ENCODE measurements at places on chromosomes 1 and 21. TPM values are rescaled to one million over a fixed set of nuclear protein-coding genes. Genes with fewer than 3 reads are reported as not detected.

Gene AVPR1B
- not detected for total RNA-seq

Gene S100A11
- total RNA-seq = 295 TPM

Gene SPATA1
- 1.5 TPM for total RNA-seq

Gene PTAFR
- 0.21 TPM for total RNA-seq

Gene TAS1R1
- not detected for total RNA-seq

DNA sequence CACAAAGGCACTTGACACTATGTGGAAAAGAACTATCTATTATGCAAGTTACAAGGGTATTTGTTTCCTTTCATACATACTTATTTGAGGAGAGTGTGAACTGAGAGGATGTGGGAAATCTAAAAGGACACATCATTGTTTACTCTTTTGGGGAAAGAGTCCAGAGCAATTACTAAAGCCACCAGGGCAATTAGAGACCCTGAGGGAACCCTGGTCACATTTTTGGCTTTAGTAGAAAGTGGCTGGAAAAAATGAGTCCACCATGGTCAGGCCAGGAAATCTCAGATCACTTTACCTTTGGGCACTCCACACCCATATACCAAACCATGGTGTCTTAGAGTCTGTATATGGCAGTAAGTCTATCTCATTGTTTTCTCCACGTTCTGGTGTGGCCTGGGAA is 243.3 kb downstream of the HLX start:
- H3K36me3 ChIP-seq = no peaks in the 10 kb centered on the region
- no peak overlapping the region for H3K4me3 ChIP-seq
- no peaks in the 10 kb centered on the region for H3K27me3 ChIP-seq

DNA sequence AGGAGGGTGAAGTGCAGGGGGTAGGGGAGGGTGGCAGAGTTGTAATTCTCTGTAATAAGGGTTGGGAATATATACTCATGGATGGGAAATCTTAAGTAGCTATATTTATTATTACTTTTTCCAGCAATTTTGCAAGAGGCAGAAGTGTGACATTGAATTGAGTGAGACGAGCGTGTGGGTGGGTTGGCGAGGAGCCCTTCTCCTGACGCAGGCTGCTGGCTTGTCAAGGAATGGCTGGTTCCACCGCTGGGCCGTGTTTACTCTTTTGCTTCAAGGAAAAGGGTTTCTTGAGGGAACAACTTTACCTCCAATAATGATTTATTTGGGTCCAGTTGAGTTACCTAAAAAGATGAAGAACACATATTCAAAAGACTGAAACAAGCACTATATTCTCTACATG is 17.9 kb upstream of the DMRTA2 start:
- H3K36me3 ChIP-seq = peaks cover 7% of the 10 kb centered on the region

DNA sequence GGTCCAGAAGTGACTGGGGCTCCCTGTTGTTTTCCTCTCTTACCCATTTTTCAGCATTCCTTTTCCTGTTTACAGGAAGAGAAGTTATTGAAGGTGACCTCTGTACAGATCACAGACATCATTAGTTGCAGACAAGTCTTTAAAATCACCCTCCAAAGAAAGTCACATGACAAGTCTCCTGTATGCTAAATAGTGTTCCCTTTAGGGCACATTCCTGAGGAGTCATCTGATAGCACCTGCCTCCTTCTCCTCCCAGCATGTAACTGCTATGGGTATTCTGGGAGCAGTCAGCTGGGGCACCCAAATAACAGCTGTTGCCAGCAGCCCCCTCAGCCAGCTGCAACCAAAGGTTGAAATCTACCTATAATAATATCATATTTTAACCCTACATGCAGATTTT is 200.6 kb downstream of the PTGER3 start:
- H3K27me3 ChIP-seq = no peaks in the 10 kb centered on the region
- no peak for DNase-seq
- H3K4me1 ChIP-seq = no peaks in the 10 kb centered on the region

DNA sequence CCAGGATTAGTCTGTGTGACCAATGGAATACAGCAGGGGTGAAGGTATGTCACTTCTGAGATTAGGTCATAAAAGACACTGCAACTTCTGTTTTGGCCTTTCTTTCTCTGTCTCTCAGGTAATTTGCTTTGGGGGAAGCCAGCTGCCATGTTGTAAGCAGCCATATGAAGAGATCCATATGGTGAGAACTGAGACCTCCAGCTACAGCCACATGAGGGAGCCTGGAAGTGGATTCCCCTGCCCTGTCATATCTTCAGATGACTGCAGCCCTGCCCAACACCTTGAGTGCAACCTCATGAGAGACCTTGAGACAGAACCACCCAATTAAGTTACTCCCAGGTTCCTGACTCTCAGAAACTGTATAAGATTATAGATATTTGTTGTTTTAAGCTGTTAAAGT is 70.1 kb upstream of the ESRRG start:
- H3K27ac ChIP-seq = no peak overlapping the region
- H3K4me1 ChIP-seq = no peaks in the 10 kb centered on the region
- H3K4me3 ChIP-seq = no peak overlapping the region
- H3K36me3 ChIP-seq = no peaks in the 10 kb centered on the region

GRCh38 chr1:78797108-78797781 is 147.6 kb downstream of the IFI44 start:
- no peaks in the 10 kb centered on the region for H3K36me3 ChIP-seq
- H3K27ac ChIP-seq = no peak overlapping the region
- no peak for DNase-seq
- H3K4me3 ChIP-seq = no peak overlapping the region
- no peaks in the 10 kb centered on the region for H3K27me3 ChIP-seq

- DNase-seq = no peak
- peaks cover 6% of the 10 kb centered on the region for H3K4me1 ChIP-seq
- H3K27ac ChIP-seq = no peak overlapping the region
- peaks cover 3% of the 10 kb centered on the region for H3K36me3 ChIP-seq
- H3K27me3 ChIP-seq = no peaks in the 10 kb centered on the region
These were observed 13.2 kb upstream of the MFN2 start for GRCh38 chr1:11967028-11967547.

- H3K4me3 ChIP-seq = no peak overlapping the region
- no peaks in the 10 kb centered on the region for H3K27me3 ChIP-seq
- no peaks in the 10 kb centered on the region for H3K4me1 ChIP-seq
- no peaks in the 10 kb centered on the region for H3K36me3 ChIP-seq
- DNase-seq = no peak
- H3K27ac ChIP-seq = no peak overlapping the region
These were observed 647.5 kb downstream of the SMYD3 start for GRCh38 chr1:245859493-245860114.

DNA sequence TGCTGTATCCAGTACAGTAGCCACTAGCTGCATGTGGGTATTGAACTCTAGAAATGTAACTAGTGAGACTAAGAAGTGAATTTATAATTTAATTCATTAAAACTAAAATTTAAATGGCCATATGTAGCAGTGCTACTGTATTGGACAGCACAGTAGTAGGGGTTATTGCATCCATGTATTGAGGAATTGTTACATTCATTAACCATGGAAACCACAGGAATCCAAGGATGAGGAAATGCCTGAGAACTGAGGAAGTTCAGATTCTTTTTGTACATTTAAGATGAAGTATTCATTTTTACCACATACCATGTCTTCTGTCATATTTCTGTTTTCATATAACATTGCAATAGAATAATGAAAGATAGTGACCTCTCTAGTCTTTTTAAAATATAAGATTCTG is 2.6 kb downstream of the MTF2 start:
- DNase-seq = no peak
- no peaks in the 10 kb centered on the region for H3K27me3 ChIP-seq
- H3K27ac ChIP-seq = no peak overlapping the region
- peaks cover 48% of the 10 kb centered on the region for H3K36me3 ChIP-seq
- H3K4me3 ChIP-seq = peak overlapping the region; percentile 93

DNA sequence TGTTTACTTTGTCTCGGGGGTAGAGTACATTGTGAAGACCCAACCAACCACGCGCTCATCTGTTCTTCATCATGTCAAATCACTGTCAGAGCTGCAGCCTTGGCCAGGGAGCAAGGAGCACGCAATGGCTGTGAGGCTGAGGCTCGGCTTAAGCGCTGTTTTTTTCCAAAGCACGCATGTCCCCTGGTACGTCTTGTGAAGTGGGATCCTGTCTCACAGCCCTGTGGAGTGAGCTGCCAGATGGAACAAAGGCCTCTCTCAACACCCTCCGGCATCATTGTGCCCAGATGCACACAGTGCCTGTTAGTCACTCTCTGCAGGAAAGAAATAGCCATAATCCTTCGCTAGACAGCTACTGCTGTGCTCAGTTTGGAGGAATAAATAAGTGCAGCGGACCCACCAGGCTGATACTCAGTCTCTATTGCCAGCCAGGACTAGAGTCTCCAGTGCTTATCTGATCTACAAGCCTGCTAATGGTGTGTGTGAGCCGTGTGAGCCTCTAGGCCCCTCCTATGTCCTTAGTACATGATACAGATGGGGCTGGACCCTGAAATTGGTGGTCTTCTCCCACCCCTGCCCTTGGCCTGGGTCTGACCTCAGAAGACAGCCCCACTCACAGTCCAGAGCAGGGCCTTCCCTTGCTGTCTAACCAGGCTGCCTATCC is 91.3 kb upstream of the COA6 start:
- H3K4me3 ChIP-seq = no peak overlapping the region
- no peaks in the 10 kb centered on the region for H3K4me1 ChIP-seq
- DNase-seq = no peak

DNA sequence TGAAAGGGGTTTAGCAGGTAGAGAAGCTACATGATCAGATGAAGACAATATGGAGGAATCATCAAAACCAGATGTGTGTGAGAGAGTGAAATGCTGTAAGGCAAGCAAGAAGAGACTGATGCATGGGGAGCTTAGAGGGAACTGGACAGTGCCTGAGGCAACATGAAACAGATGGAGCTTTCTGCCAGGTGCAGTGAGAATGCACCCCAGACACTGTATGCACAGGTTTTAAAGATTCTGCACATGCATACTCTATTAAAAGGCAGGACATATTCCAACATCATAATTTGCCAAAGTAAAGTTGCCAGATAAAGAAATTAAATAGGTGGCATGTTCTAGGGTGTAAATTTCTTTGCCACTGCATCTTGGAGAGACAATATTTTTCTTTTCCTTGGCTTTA is 200.1 kb downstream of the AMY1C start:
- no peak overlapping the region for H3K4me3 ChIP-seq
- H3K4me1 ChIP-seq = no peaks in the 10 kb centered on the region
- no peak for DNase-seq
- H3K27ac ChIP-seq = no peak overlapping the region

Data from activated T-helper 2 cell treated with anti-CD3 and anti-CD28 coated beads, Interferon-gamma antibody, Interleukin-2, Interleukin-4, amounts not matched to agents 10 μg/mL and 5 μg/mL and 100 μg/mL, durations not matched to agents 14 hours and 24 hours and 36 hours (primary cell).